ENCODE measurements at places on chromosomes 13 and 19.

- DNase-seq, result no peak
Observed at GRCh38 chr19:21970466-21970865, 40.3 kb downstream of the ZNF208 start.

DNA sequence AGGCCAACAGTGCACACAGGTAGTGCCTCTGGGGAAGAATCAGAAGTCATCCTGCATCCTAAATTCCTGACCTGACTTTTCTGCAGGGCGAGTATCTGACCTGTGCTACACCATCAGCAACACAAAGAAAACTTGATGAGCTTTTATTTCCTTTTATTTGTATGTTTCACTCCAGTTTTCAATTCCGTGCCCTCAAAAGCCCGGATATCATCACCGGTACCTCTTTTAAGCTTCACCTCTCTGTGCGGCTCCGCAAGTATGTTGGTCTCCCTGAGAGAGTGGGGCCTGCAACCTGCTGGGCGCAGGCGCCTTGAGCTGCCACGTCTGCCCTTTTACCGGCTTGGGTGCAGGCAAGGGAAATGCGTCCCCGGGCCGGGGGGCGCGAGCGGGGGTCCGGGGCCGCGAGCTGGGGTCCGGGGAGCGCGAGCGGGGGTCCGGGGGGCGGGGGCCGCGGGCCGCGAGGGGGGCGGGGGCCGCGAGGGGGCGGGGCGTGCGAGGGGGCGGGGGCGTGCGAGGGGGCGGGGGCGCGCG, 4.3 kb upstream of the DUXA start:
- DNase-seq, result no peak

DNA sequence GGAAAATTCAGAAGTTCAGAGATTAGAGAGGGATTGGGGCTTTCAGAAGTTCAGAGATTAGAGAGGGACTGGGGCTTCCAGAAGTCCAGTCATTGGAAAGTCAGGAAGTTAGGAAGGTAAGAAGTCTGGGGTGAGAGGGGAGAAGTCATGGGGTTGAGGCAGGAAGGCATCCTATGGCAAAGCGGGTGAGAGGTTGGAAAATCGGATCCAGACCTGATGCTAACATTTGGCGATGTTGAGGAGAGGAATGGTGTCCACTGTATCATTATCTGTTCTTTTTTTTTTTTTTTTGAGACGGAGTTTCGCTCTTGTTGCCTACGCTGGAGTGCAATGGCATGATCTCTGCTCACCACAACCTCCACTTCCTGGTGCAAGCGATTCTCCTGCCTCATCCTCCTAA, 11.1 kb downstream of the SYT3 start:
- no peak for DNase-seq

- DNase-seq, result no peak
Observed at GRCh38 chr13:21124852-21125251, 51.5 kb downstream of the SKA3 start.

DNA sequence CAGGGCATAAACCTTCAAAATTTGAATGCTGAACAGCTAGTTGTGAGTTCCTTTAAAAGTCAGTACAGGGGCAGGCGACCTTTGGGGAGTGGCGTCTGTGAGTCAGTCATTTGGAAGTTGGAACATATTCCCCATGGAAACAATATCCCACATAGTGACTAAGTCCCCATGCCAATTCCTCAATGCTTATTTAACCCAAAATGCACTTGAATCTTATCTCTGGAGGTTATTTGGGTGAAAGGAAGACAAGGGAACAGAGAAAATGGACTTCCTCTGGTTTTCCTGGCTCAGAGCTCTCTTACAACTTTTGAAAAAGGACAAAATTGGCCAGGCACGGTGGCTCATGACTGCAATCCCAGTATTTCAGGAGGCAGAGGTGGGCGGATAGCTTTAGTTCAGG, 479.2 kb upstream of the NBEA start:
- DNase-seq, result no peak

- DNase-seq, result no peak
Observed at GRCh38 chr13:74795526-74795925, 661.3 kb upstream of the KLF12 start.

DNA sequence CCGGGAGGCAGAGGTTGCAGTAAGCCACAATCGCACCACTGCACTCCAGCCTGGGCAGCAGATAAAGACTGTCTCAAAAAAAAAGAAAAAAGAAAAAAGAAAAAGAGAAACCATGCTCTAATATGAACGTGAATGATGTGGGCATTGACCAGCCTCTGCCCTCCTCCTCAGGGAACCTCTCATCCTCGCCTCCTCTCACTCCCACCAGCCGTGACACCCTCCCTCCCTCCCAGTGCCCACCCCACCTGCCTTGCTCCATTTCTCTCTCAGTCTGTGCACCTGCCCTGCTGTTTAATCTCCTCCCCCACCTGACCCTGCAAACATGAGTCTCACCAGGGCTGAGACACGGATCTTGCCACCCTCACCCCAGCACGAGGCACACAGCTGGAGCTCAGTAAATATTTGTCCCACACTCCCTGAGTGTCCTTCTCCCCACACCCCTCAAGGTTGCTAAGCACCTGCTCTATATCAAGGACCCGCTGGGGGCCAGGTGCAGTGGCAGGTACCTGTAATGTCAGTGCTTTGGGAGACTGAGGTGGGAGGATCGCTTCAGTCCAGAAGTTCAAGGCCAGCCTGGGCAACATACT, 7.5 kb upstream of the BCAT2 start:
- DNase-seq, result no peak

- no peak for DNase-seq
Observed at GRCh38 chr13:33352041-33352440, 66.5 kb upstream of the STARD13 start.

GRCh38 chr13:98761126-98761985, 8.9 kb upstream of the SLC15A1 start:
- DNase-seq, result no peak

GRCh38 chr19:32287811-32288227, 57.6 kb upstream of the ZNF507 start:
- DNase-seq, result no peak

DNA sequence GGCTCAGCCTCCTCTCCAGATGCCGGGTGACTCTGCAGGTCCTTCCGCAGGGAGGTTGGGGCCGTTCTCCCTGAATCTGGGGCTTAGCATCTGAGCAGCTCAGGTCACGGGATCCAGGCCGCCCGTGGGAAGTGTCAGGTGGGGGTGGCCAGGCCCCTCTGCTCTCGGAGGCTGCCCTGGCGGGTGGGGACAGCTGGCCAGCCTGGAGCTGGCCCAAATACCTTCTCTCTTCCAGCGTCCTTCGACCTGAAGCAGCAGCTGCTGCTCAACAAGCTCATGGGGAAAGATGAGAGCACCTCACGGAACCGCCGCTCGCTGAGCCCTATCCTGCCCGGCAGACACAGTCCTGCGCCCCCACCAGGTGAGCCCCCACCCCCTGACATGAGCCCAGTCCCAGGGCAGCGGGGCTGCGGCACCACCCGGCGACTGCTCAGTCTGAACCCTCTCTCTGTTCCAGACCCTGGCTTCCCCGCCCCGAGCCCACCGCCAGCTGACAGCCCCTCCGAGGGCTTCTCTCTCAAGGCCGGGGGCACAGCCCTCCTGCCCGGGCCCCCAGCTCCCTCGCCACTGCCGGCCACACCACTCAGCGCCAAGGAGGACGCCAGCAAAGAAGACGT, 19.1 kb downstream of the PEX11G start:
- DNase-seq, result no peak

DNA sequence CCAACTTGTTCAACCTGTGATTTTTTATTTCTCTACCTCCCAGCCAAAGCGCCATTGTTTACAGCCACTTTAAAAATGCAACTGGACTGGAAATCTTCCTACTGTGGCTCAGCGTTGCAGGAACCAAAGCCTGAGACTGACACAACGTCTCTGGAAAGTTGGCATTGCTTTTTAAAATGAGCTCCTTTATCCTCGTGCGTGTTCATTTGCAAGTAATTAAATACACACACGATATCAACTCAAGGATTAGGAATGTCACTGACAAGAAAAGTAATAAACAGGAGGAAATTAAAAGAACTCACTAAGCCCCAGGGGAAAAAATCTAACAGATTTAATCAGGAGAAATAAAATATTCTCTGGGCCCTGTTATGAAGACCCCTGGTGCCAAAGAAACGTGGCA, 184.6 kb upstream of the IRS2 start:
- DNase-seq, result no peak

Measured in stimulated activated CD4-positive, alpha-beta T cell treated with anti-CD3 and anti-CD28 coated beads, TNF-alpha, amount 100 ng/mL, for 24 hours (primary cell).